Kidney epithelial cell (primary cell): ENCODE measurements at places on chromosomes 12 and 14.

DNA sequence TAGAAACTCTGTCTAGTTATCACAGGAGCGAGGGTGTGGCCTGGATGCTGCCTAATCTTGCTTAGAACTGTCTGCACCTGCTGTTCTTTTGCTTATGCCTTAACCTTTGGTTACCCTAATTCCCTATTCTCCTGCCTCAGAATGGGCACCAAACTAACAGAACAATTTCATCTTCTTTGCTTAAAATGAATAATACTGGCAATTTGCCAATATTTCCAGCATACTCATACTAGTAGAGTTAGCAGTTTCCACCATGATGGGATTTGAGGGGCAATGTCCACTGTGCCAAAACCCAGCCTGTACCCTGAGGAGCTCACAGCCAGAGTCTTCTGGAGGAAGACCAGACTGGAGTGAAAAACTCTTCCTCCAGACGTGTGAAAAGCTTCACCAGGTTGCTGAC, 136.4 kb downstream of the RPS29 start:
- no peak for DNase-seq

DNA sequence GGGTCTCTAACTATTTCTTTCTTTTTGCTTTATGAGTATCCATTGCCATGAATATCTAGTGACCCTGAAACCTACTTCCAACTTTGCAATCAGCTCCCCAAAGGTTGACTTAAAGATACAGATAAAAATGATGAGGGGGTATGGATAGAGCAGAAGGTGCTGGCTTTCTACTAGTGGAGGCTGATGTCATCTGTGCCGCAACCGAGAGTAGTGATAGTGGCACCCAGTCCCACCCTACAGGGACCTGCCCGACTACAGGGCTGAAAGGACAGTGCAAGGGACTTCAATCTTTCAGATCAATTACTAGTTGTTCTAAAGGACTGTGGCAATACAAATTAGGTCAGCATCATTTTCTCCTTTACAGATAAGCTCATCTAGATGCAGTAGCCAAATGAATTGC, 806.0 kb downstream of the VRK1 start:
- no peak for DNase-seq

GRCh38 chr14:31465111-31465510, 7.8 kb upstream of the DTD2 start:
- DNase-seq = no peak

- no peak for DNase-seq
Observed at GRCh38 chr12:43288671-43289425, 263.2 kb downstream of the ADAMTS20 start.

DNA sequence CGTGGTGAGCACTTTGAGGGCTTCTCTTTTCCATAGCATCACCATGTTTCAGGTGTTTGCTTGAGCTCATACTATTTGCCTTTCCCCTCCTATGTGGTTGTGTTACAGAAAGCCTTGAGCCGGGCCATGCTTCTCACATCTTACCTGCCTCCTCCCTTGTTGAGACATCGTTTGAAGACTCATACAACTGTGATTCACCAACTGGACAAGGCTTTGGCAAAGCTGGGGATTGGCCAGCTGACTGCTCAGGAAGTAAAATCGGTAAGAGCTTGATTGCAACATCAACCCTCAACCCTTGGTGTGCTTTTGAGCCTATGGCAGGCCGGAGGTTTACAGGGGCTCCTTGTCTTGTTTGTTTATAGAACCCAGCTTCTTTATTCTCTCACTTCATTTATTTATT, 8.1 kb downstream of the LETMD1 start:
- DNase-seq = no peak

DNA sequence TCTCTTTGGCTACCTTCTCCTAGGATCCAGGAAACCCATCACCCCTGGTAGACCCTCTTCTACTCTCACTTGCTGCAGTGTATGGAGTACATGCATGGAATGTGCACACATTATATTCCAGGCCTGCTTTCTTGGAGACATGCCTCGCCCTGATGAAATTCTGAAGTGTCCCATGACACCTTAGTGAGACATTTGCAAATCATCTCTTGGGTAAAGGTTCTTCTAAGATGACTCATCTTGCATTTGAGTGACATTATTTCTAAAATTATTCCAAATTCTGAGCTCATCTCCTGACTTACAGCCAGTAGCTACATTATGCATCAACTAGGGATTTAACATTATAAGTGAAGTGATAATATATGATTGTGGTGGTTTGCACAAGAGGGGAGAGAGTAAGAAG, 49.8 kb downstream of the SDR9C7 start:
- DNase-seq = no peak

DNA sequence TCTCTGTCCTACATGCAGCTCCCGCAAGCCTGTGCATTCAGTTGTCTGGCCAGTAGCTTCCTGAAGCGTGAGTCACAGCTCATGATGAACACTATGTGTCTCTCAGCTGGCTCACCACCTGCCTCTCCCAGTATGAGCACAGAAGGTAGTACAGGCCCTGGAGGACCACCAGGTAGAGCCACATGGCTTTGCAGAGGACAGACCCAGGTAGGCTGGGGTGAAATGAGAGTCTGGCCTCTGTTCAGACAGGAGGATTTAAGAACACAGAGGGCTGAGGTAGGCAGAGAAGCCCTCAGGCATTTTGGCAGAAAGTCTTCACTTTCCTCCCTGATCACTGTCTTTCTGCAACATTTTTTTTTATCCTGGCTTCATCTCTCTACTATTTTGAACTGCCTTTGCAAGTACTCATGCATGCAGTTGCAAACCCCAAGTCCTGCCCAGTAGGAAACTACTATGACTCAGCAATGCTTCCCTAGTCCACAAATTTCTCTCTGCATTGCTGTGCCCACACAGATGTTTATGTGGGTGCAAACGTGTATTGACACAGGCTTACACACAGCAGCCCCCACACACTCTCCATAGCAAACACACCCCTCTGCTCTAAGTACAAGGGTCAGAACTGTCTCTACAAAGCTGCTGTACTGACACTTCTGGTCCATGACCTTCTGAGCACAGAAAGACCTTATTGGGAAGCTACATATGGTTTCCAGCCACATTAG, 7.2 kb upstream of the SDR9C7 start:
- DNase-seq = peak; percentile 29

- DNase-seq = no peak
Observed at GRCh38 chr12:52307836-52308805, 13.1 kb downstream of the KRT83 start.

GRCh38 chr14:35438910-35439713, 34.6 kb upstream of the NFKBIA start:
- no peak for DNase-seq

DNA sequence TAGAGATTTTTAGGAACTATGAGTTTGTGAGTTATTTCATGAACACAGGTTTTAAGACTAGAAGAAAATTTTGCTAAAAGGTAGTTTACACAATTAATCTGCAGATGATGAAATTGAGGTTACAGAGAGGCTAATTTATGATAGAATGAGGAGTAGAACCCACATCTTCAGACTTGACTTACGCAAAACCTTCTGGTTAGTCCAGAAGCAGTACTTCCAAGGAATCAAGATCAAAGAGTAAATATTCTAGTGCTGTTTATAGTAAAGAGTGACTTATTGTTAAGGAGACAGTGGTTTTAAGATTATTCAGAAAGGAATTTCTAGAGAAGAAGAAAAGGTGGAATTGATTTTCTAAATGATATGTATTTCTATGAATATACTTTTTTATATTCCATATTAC, 10.6 kb upstream of the KITLG start:
- DNase-seq = no peak

- DNase-seq = no peak
Observed at GRCh38 chr12:20490213-20490612, 121.9 kb downstream of the PDE3A start.

DNA sequence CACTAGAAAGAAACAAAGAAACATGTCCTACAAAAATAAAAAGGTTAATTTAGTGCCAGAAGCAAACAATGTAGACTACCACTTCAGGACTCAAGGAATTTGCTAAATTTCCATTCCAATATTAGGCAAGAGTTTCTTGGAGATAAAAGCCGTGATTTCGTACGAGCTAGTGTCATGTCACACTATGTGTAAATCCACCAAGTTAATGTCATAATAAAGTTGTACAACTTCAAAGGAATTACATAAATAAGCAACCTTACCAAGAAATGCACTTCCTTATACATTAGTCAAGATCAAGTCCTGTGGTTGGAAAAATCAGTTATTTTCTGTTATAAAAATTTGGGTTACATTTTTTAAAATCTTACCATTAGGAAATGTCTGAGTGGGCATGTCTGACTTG, 1222.8 kb downstream of the GALC start:
- no peak for DNase-seq

DNA sequence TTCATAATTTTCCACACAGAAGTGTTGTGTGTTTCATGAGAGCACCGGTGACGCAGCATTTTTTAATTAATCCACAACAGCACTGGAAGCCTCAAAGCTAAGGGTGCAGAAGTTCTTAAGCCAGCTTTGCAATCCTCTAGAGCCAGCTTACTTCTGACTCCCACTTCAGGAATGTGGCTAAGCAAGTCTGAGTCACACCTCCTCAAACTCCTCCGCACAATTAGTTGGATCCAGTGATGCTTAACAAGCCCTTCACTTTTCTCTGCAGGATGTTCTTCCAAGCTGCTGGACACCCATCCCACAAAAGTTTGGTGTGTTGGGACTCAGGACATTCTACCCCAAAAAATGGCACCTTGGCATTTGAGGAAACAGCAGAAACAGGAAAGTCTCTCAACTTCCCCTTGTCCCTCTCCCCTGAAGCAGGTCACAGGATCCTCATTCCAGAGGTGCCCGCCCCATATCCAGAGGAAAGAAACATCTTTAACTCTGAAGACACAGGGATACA, 210.0 kb downstream of the PPM1H start:
- DNase-seq = peak; percentile 99

GRCh38 chr14:103260629-103261124, 73.4 kb upstream of the EIF5 start:
- DNase-seq = no peak

DNA sequence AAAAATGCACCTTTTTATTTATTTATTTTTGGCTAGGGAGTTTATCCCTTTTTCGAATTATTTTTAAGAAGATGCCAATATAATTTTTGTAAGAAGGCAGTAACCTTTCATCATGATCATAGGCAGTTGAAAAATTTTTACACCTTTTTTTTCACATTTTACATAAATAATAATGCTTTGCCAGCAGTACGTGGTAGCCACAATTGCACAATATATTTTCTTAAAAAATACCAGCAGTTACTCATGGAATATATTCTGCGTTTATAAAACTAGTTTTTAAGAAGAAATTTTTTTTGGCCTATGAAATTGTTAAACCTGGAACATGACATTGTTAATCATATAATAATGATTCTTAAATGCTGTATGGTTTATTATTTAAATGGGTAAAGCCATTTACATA, 14.9 kb upstream of the SNAPC1 start:
- DNase-seq = no peak

GRCh38 chr14:72962829-72963312, 36.6 kb downstream of the DCAF4 start:
- peak; percentile 25 for DNase-seq
